NCI-H1105 (cell line): ENCODE measurements at places on chromosomes 5 and 9.

DNA sequence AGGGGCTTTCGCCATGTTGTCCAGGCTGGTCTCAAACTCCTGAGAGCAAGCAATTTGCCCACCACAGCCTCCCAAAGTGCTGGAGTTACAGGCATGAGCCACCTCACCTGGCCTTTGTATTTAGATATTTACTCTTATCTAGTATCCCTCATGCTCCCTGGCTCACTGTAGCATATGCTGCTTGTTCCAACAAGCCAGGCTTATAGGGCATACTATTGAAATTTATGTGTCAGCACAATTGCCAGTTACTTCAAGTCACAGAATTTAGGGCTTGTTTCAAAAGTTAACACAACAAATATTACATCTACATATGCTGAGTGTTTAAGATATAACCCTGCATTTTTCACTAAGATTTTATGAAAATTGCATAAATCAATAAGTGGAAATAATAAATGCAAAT is 469.2 kb upstream of the ZNF608 start:
- DNase-seq: no peak

GRCh38 chr9:134595014-134595413 is 46.6 kb upstream of the COL5A1 start:
- DNase-seq: no peak

GRCh38 chr9:34334337-34334824 is 5.0 kb downstream of the NUDT2 start:
- no peak for DNase-seq

DNA sequence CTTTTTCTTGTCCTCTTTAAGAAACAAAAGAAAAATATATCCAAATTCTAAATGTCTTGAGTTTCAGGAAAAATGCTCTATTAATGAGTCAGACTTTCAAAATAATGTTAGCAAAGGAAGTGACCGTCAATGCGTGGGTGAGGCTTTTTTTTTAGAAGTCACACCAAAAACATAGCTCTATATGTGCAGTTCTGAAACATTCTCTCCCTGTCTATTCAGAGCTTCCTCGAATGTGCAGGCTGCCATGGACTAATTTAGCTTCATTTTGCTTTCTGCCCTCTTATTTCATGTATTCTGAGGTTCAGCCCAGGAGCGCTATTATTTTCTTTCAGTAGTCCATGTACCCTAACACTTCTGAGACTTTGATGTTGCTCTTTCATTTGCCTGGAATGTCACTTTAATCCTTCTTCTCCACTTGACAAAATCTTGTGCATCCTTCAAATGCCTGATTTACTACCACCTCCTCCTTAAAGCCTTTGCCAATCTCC is 72.5 kb upstream of the RASA1 start:
- DNase-seq: no peak

GRCh38 chr5:98363157-98363556 is 410.3 kb upstream of the RGMB start:
- no peak for DNase-seq
